ENCODE measurements at places on chromosomes 1 and 21.

GRCh38 chr1:76857973-76858372 lies 9.3 kb upstream of the ST6GALNAC5 start:
- DNase-seq, result no peak

GRCh38 chr1:92961131-92961895 lies at the start of gene DIPK1A:
TSS of gene DIPK1A (minus strand) at chr1:92961462. CDS start at chr1:92961429, 33 bp downstream.
- peak; percentile 65 for DNase-seq

GRCh38 chr1:7993593-7994479 lies 32.3 kb downstream of the ERRFI1 start:
- no peak for DNase-seq

GRCh38 chr21:44817914-44818639 lies at the start of gene SUMO3:
TSS of gene SUMO3 (minus strand) at chr21:44818062. CDS start at chr21:44817968, 94 bp downstream.
- peak; percentile 80 for DNase-seq

DNA sequence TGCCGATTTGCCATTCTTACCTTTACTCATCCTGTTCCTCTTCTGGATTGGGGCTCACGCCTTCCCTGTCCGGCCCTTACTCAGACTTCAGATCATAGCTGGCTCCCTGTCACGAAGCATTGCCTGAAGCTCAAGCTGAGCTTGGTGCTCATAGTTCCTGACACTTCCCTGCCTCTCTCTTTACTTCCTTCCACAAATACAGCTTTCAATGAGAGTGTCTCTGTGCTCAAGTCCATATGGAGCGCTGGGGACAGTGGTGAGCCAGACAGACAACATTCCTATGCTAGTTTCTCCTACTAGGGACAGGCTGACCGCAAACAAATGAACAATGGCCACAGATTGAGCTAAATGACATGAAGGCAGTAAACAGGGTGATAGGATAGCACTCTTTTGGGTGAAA lies 38.1 kb downstream of the HHAT start:
- DNase-seq, result no peak

- no peak for DNase-seq
These were observed 6.8 kb upstream of the FAM89A start for GRCh38 chr1:231046730-231047395.

DNA sequence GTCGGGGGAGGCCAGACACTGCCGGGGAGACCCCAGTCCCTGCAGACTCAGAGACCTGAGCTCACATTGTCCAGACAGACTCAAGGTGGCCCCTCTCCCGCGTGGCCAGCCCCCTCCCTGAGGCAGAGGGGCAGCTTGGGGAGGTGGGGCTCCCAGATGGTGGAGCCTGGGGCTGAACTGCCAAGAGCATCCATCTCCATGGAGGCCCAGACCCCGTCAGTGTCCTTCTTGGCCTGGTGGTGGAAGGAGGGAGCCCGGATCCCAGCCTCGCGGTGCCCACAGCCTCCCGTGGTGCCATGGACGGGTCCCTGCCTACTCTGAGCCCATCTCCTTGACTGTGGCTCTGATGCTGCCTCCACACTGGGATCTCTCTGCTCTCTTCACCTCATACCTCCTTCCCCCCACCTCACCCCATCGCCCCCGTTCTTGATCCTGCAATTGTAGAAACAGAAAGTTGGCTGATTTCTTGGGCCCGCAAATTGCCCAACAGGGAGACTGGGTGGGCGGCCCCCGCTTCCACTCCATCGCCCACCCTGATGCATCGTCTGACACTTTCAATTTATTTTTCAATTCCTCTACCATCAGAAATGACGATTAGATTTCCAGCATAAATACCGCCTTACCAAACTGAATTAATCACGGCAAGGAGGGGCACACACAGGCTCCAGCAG lies 348.9 kb downstream of the MATN1 start:
- DNase-seq, result no peak

DNA sequence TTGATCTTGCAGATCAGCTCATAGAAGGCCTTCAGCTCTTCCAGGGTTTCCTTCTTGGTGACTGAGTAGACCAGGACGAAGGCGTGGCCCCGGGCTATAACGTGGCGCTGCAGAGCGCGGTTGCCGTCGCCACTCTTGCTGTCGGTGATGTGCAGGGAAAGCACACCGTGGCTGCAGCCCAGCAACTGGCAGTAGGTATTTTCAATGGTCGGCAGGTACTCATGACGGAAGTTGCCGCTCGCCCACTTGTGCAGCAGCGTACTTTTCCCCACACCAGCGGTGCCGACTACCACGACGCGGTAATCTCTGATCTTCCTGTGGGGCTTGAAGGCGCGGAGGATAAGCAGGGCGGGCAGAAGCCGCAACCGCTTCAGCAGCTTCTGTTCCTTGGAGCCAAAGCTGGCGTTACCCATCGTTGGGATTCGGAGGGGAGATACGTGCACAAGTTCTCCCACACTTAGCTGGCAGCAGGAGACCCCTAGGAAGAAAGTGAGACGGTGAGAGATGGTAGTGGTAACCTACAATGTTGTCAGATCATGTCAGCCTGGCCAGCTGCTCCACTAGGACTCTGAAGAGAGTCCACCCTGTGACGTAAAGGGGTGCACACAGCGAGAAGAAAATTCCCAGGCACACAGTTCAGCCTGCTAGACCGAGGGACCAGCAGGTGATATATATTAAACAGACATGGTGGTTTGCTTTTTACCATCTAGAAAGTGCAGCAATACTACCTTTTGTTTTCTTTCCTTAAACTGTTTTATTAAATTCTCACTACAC lies 3.4 kb downstream of the DIRAS3 start:
- DNase-seq, result no peak

- no peak for DNase-seq
These were observed 1.8 kb upstream of the CHML start for GRCh38 chr1:241641773-241642592.

DNA sequence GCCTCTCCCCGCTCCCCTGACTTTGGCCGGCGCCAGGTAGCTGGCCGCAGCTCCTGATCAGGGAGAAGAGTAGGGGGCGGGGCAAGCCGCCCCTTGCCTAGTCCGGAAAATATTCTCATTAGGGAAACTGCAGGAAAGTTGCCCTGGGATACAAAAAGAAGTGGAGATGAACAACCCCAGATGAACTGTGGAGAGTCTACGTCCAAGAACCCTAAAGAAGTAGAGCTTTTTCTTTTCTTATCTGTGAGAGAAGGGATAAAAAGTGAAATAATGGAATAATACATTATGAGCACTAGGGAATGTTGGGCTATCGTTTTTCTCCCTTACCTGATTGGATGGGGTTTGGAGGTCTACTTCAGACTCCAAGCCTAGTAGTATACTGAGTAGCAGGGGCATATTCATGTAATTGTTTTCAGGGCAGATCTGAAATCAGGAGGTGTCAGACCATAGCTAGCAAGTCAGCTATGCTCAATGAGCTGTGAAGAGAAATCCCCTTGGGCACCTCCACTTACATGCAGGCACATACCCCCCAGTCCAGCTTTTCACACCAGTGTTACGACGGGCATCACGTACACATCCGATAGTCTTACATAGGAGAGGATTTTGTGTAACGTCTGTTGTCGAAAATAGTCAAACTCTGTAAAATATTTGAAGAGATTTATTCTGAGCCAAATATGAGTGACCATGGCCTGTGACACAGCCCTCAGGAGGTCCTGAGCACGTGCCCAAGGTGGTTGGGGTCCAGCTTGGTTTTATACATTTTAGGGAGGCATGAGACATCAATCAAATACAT lies 1.7 kb upstream of the DUSP10 start:
- no peak for DNase-seq

- no peak for DNase-seq
These were observed 467.1 kb downstream of the LMO4 start for GRCh38 chr1:87795615-87796337.
